ENCODE measurements at places on chromosomes 1 and 21.

- DNase-seq, result no peak
Measured at GRCh38 chr1:109186733-109187086, 27.0 kb upstream of the SARS1 start.

DNA sequence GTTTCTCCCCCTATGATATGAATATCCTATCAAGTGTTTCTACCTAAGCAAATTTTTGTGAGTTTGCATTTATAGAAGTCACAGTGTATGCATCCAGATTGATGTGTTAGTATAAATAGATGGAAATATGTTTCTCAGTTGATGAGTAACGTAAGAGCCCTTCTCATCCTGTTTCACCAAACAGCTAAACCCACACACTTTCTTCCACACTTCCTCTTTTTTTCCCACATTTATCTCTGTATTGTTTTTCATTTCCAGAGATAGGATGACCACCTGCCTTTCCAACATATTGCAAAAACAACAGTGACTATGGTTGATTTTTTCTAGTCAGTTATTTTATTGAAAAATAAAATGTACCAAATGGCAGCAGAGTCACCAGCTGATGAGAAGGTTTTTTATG is 490.1 kb downstream of the NEGR1 start:
- DNase-seq, result no peak

- DNase-seq, result no peak
Measured at GRCh38 chr1:221734187-221734586, 7.7 kb downstream of the DUSP10 start.

DNA sequence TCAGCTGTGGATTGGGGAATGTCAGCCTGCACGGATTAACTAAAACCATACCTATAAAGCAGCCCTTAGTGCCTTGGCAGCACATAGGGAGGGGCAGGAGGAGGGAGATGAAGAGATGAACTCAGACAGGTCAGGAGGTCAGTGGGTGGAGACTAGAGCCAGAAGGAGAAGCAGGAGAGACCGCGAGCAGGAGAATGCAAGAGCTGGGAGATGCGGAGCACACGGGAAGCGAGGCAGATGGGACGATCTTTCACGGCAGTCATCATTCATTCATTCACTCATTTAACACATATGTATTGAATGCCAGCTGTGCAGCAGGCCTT is 41.9 kb downstream of the NEK2 start:
- DNase-seq, result no peak

GRCh38 chr1:29431138-29431537 is 194.8 kb downstream of the PTPRU start:
- no peak for DNase-seq

- no peak for DNase-seq
Measured at GRCh38 chr1:14106679-14107313, 406.8 kb downstream of the PRDM2 start.

- no peak for DNase-seq
Measured at GRCh38 chr1:22889213-22889827, 83.3 kb downstream of the LACTBL1 start.

- no peak for DNase-seq
Measured at GRCh38 chr1:215345766-215346165, 221.3 kb upstream of the KCTD3 start.

- DNase-seq, result no peak
Measured at GRCh38 chr1:235838021-235838420, 28.7 kb downstream of the LYST start.

DNA sequence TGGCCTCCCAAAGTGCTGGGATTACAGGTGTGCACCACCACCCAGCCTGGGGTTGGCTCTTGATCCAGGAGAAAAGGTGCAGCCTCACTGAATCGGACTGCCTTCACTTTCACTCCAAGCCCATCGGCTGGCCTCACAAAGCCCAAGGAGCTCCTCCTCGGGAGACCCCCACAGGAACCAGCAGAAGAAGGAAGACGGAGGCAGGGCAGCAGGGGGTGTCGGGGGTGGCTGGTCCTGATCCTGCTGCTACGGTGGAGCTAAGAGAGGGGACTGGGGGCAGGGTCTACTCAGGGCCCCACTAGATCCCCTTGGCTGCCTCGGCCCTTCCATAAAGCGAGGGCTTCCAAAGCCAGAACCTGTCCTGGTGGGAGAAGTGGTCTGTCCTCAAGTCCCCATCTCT is 93.9 kb downstream of the STUM start:
- DNase-seq, result no peak

- no peak for DNase-seq
Measured at GRCh38 chr1:27542463-27543273, 52.7 kb upstream of the WASF2 start.

DNA sequence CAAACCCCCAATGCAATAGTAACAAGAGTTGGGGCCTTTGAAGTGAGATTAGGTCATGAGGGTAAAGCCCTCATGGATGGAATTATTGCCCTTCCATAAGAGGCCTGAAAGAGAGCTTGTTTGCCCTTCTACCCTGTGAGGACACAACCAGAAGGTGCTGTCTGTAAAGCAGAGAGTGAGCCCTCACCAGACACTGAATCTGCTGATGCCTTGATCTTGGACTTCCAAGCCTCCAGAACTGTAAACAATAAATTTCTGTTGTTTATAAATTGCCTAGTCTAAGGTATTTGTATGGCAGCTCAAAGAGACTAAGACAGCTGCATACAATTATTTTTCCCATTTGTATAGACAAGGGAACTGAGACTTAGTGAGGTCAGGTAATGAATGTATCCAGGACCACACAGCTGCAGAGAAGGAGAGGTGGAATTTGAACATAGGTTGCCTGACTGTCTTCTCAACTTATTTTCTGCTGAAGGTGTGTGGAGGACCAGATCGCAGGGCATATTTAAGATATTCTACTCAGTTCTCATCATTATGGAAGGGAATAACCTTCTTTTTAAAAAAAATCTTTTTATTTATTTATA is 18.7 kb downstream of the IL23R start:
- DNase-seq, result no peak

GRCh38 chr1:54069791-54070170 is 16.4 kb downstream of the TCEANC2 start:
- DNase-seq, result no peak

DNA sequence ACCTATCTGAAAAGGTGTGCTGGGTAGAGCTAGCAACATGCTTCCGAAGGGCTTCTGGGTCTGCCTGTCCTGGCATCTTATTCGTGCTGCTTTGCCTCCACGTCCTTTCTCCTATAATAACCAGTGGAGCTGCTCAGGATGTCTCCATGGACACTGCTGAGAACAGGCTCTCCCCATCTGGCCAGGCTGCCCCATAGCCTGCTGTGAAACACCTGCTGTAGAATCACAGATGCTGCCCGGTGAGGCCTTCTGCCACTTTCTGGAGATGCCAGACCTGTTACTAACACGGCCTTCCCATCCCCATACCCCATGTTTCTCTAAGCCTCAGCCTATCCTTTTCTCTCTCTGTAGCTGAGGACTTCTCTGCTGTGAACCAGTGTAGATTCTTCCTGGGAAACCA is 120.5 kb downstream of the IER5 start:
- DNase-seq, result no peak

DNA sequence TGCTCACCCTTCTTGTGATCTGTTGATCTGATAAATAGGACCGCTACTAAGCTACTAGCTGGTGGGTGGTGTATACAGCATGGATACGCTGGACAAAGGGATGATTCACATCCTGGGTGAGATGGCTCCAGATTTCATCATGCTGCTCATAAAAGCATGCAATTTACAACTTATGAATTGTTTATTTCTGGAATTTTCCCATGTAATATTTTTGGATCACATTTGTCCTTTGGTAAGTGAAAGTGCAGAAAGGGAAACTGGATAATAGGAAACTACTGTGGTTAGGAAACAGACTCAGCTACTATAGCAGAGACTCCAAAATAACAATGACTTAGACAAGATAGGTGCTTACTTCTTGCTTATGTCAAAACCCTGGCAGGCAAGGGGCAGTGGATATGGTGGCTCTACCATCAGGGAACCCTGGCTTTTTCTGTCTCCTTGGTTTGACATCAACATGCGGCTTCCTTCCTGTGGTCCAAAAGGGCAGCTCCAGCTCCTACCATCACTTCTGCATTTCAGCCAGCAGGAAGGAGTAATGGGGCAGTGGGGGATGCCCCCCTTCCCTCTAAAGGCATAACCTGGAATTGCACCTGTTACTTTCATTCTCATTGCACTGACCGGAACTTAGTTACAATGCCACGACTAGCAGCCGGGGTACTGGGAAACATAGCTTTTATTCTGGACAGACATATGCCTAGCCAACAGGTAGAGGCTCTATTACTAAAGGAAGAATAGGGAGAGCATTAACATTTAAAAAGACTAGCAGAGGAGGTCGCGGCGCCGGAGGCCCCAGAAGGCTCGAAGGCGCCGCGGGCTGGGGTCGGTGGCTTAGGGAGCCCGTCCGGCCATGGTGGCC is 13.8 kb upstream of the AK2 start:
- DNase-seq, result no peak

GRCh38 chr1:162380061-162380846 is 1.3 kb upstream of the C1orf226 start:
- no peak for DNase-seq

DNA sequence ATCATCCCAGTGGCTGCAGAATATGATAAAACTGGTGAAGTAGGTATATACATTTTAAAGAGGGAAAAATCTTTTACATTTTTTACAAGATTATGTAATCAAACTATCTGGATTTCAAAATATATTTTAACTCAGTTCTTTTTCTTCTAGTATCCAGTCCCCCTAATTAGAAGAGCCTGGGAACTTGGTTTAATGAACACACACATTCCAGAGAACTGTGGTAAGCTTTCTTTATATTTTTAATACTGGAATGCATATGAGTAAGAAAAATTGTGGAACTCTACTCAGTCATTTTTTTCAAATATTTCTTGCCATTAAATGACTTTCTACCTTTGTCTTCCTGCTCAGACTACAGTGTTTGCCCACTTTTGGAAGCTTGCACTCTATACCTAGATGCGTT is 8.2 kb downstream of the ACADM start:
- no peak for DNase-seq

DNA sequence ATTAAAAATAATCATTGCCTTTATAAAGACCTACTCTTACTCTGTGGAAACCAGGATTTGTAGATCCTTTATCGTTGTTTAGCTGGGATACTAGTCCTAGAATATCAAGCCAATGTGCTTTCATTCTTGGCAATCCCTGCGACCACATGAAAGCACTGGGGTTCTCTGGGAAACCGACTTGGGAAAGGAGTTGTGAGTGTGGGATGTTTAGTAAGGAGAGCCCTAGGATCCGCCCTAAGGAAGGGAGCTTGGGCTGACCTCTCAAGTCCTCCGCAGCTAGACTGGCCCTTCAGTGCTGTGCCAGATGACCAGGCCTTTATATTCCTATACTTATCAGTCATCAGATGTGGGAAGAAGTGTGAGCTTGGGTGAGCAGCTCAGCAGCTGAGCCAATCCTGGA is 5.2 kb upstream of the KRTAP19-8 start:
- no peak for DNase-seq

GRCh38 chr1:21278860-21279845 is 11.1 kb downstream of the ECE1 start:
- no peak for DNase-seq

DNA sequence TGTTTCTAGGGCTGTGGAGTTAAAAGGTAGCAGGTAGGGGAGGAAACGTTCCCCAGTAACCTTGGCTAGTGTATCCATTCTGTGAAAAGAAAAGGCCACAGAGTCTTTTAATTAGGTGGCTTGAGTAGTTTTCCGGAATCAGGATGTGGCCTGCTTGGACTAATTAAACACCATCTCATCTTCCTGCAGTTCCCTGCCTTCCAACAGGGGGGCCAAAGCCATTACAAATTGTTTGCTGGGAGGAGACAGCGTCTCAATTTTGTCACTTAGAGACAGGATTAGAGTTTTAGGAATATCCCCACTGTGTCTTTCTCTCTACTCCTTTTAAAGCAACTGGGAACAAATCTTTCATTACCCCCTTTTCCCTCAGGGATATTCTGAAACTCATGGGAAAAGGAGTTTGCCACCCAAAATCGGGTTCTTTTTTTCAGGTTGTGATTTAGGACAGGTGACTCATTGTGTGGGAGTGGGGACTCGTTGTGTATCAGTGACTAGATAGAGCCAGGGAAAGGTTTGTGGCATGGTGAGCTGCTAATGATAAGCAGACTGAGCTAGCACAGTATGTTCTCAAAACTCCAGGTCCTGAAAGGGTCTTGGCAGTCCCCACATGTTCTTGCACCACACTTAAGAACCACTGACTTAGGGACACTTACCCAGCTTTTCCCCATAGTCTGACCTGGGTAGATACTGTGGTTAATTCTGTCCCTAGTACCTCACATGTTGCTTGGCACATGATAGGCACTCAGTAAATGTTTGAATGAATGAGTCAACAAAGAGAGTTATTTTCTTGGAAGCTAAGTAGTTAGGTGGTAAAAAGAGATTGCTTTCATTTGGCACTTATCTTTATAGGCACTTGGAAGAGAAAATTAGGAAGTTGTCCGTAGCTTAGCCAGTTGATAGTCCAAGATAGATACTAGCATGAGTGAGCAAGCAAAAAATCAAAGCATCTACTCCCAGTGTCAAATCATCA is 22.5 kb downstream of the INTS3 start:
- DNase-seq, result no peak

GRCh38 chr1:218971156-218971555 is 202.5 kb upstream of the LYPLAL1 start:
- no peak for DNase-seq

- no peak for DNase-seq
Measured at GRCh38 chr1:24186711-24186992, 437 bp downstream of the IFNLR1 start.

DNA sequence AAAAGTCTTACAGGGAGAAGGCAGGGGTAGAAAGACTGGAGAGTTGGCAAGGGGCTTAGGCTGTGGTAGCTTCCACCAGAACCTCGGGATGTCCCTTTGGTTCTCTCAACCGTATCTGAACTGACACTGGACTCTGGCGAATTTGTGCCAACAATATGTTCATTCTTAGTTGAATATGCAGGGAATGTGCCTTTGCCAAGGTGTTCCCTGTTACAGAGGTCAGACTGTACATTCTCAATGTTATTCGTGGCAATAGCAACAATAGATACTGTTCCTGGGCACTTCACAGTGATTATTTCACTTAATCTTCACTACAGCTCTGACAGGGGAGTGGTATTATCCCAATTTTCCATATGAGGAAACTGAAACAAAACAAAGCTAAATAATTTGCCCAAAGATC is 51.5 kb upstream of the RAB3GAP2 start:
- no peak for DNase-seq

Data from GM19239 (cell line).